ENCODE measurements at places on chromosomes 12 and 14.

GRCh38 chr14:105102893-105103292 lies 37.7 kb upstream of the GPR132 start:
- no peak overlapping the region for H3K27ac ChIP-seq
- no peaks in the 10 kb centered on the region for H3K4me1 ChIP-seq
- no peak for DNase-seq
- H3K27me3 ChIP-seq, result no peaks in the 10 kb centered on the region

GRCh38 chr12:71041476-71041875 lies 116.3 kb downstream of the TSPAN8 start:
- H3K27me3 ChIP-seq, result no peaks in the 10 kb centered on the region
- no peak overlapping the region for H3K27ac ChIP-seq
- no peak for DNase-seq
- no peak overlapping the region for H3K4me3 ChIP-seq
- no peaks in the 10 kb centered on the region for H3K4me1 ChIP-seq

DNA sequence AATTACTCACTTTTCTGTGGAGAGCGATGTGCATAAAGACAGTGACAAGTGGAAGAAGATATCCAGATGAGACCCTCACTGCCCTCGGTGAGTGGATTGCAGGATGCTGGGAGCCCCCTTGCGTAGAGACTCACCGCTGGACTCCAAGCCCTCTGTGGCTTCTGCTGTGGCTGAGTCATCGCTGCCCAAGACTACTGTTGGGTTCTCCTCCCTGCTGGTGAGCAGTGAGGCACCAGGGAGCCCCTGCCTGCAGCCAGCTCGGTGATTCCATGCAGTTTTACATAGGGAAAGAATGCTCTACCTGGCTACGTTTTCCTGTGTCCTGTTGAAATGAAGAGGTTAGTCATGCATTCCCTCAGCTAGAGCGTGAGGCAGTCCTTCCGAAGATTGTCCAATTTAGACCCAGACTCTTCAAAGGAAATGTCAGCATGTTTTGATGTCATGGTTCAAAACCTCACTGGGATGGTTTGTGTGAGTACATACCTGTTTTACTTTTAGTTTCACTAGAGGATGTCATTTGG lies 28.2 kb downstream of the TRAF3 start:
- no peak for DNase-seq
- H3K4me3 ChIP-seq, result no peak overlapping the region
- H3K36me3 ChIP-seq, result no peaks in the 10 kb centered on the region
- H3K4me1 ChIP-seq, result no peaks in the 10 kb centered on the region

DNA sequence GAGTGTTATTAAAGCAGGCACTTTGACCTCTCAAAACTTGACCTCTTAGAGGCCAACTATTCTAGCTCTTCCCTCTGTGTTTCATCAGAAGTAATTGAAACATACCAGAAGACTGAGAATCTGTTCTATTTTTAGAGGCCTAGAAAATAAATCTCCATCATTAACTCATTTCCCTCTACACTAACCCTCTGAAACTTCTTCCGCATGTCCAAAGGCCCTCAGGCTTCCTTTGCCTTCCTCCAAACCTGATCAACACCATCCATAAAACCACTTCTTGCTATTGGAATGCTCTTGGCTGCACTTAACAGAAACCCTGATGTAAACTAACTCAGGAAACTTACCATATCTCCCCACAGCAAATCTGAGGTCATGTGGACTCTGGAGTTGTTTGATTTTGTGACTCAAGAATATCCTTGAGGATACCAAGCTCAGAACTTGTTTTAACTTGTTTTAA lies 196.4 kb downstream of the RPAP3 start:
- H3K4me3 ChIP-seq, result no peak overlapping the region
- no peaks in the 10 kb centered on the region for H3K4me1 ChIP-seq
- H3K27me3 ChIP-seq, result no peaks in the 10 kb centered on the region
- H3K36me3 ChIP-seq, result no peaks in the 10 kb centered on the region

DNA sequence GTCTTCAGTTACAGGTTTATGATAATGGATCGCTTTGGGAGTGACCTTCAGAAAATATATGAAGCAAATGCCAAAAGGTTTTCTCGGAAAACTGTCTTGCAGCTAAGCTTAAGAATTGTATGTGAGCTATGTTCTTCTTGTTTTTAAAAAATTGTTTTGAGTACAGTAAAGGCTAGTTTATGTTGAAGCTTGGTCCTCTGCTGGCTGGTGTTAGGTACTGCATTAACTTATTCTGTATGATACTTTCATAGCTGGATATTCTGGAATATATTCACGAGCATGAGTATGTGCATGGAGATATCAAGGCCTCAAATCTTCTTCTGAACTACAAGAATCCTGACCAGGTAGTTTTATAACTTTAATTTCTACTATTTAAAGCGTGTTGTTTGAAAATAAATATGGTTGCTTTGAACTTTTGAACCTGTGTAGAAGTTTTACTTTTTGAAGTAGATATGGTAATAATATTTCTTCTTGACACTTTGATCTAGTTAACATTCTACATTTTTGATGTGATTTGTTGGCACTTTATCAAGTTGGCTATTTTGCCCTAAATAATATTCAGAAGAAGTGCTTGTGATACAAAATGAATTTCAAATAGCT lies 55.7 kb downstream of the VRK1 start:
- no peak overlapping the region for H3K4me3 ChIP-seq
- H3K36me3 ChIP-seq, result no peaks in the 10 kb centered on the region
- H3K27ac ChIP-seq, result no peak overlapping the region
- H3K27me3 ChIP-seq, result no peaks in the 10 kb centered on the region
- DNase-seq, result no peak

- no peaks in the 10 kb centered on the region for H3K36me3 ChIP-seq
- DNase-seq, result no peak
- H3K27ac ChIP-seq, result no peak overlapping the region
- H3K4me1 ChIP-seq, result peaks cover 6% of the 10 kb centered on the region
Measured at GRCh38 chr14:68450391-68451120, 342.3 kb downstream of the ZFP36L1 start.

DNA sequence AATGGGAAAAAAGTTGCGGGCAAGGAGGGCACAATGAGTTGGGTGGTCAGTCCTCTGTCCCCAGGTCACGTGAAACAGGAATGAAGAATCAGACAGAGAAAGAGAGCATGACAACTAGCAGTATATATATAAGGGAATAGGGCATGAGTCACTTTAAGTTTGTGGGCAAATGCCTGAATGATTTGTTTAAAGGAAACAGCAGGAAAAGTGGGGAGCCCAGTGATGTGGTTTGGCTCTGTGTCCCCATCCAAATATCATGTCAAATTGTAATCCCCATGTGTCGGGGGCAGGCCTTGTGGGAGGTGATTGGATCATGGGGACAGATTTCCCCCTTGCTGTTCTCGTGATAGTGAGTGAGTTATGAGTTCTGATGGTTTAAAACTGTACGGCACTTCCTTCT lies 195.3 kb upstream of the IGF1 start:
- DNase-seq, result no peak
- H3K4me3 ChIP-seq, result no peak overlapping the region
- H3K27ac ChIP-seq, result no peak overlapping the region
- no peaks in the 10 kb centered on the region for H3K27me3 ChIP-seq
- H3K36me3 ChIP-seq, result no peaks in the 10 kb centered on the region

- H3K4me1 ChIP-seq, result peaks cover 7% of the 10 kb centered on the region
- no peak for DNase-seq
- no peak overlapping the region for H3K4me3 ChIP-seq
- no peak overlapping the region for H3K27ac ChIP-seq
- H3K36me3 ChIP-seq, result no peaks in the 10 kb centered on the region
Measured at GRCh38 chr14:75827331-75827730, 154.5 kb downstream of the TGFB3 start.

GRCh38 chr12:109877504-109878246 lies 2.7 kb downstream of the GLTP start:
- H3K4me1 ChIP-seq, result no peaks in the 10 kb centered on the region
- no peak overlapping the region for H3K27ac ChIP-seq
- H3K4me3 ChIP-seq, result no peak overlapping the region
- H3K27me3 ChIP-seq, result no peaks in the 10 kb centered on the region
- no peak for DNase-seq

DNA sequence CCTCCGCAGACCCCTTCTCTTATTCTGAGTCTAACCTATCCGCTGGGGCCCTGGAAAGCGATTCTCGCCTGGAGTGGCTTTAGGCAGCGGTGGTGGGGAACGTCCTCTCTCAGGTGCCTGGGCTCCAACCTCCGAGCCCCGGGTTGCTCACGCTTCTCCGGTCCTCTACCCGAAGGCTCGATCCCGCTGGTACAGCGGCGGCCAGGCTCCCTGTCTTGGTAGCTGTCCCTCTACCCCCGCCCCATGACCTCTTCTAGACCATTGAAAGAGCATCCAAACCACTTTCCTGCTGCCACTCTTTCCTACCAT lies 505 bp upstream of the HEBP1 start:
- peak overlapping the region; percentile 63 for H3K4me3 ChIP-seq
- DNase-seq, result no peak
- peaks cover 23% of the 10 kb centered on the region for H3K4me1 ChIP-seq
- H3K27ac ChIP-seq, result peak overlapping the region; percentile 91
- H3K36me3 ChIP-seq, result no peaks in the 10 kb centered on the region
- no peaks in the 10 kb centered on the region for H3K27me3 ChIP-seq

DNA sequence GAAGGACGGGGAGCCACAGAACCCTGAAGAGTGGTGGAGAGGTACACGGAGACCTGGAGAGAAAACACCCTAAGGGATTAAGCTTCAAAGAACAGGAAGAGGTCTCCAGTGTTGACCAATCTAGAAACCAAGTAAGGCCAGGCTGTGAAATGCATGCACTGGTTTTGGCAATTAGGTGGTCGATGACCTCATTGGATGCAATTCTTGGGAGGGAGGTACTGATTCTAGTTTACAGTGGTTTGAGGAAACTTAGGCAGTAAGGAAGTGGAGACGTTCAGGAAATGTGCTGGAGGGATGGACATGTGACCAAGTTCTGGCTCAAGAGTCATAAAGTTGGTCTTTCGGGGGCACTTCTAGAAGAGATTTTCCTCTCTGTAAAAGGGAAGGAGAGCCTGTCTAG lies 91.3 kb upstream of the CEP83 start:
- no peaks in the 10 kb centered on the region for H3K36me3 ChIP-seq
- no peak for DNase-seq
- H3K27me3 ChIP-seq, result no peaks in the 10 kb centered on the region
- H3K4me1 ChIP-seq, result no peaks in the 10 kb centered on the region
- H3K4me3 ChIP-seq, result no peak overlapping the region

- H3K27me3 ChIP-seq, result no peaks in the 10 kb centered on the region
- H3K27ac ChIP-seq, result no peak overlapping the region
- peaks cover 7% of the 10 kb centered on the region for H3K4me1 ChIP-seq
- H3K4me3 ChIP-seq, result no peak overlapping the region
Measured at GRCh38 chr14:55556929-55557623, 22.9 kb upstream of the KTN1 start.

- H3K36me3 ChIP-seq, result no peaks in the 10 kb centered on the region
- no peak overlapping the region for H3K4me3 ChIP-seq
- H3K27me3 ChIP-seq, result no peaks in the 10 kb centered on the region
- no peak for DNase-seq
Measured at GRCh38 chr14:24875991-24876878, 173.7 kb downstream of the STXBP6 start.

DNA sequence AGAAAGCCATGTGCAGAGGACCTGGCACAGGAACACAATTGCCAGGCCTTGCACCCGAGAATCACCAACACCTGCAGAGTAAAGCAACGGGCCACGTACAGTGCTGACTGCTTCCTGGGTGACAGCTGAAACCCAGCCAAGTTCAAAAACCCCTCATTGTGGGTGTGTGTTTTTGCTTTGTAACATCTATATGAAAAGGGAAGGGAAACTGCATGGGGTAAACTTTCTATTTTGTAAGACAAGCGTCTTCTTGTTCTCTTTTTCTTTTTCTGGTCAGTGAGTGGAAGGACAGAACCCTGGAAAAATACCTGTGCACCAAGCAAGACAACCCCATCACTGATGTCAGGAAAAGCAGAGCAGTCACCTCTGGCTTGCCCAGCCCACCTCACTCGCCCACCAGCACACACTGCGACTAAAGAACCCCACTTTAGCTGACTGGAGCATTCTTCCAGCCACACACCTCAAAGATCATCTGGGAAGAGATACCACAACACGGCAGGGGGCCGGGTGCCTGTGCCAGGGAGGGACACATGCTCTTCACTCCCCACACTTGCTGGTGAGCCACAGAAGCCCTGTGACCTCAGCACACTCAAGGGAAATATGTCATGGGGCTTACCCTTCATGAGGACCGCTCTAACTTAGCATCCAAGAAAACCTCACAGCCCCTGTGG lies 172.3 kb downstream of the NDUFA12 start:
- H3K27ac ChIP-seq, result no peak overlapping the region
- no peaks in the 10 kb centered on the region for H3K27me3 ChIP-seq
- no peaks in the 10 kb centered on the region for H3K36me3 ChIP-seq
- no peaks in the 10 kb centered on the region for H3K4me1 ChIP-seq

- no peaks in the 10 kb centered on the region for H3K36me3 ChIP-seq
- no peak for DNase-seq
- H3K27me3 ChIP-seq, result no peaks in the 10 kb centered on the region
- H3K27ac ChIP-seq, result no peak overlapping the region
Measured at GRCh38 chr12:130563323-130563722, 152.8 kb downstream of the RIMBP2 start.

- H3K36me3 ChIP-seq, result no peaks in the 10 kb centered on the region
- no peaks in the 10 kb centered on the region for H3K27me3 ChIP-seq
- DNase-seq, result no peak
Measured at GRCh38 chr14:40574780-40575179, 1031.9 kb upstream of the LRFN5 start.

DNA sequence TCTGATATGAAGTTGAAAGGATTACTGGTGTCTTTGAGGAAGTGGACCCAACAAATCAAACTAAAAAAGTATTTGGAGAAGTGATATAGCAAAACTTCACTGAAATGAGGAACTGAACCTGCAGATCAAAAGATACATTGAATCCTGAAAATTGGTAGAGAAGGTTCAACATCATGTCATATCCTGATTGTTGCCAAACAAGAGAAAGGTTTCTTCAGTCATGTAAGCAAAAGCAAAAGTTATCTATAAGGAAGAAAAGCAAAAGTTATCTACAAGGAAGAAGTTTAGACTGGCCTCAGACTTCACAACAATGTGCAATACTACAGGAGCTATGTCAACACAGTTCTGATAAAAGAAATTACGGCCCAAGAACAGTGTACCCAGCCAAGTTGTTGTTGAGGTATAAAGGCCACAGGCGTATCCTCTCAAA lies 142.7 kb downstream of the RAD51B start:
- H3K36me3 ChIP-seq, result no peaks in the 10 kb centered on the region
- peaks cover 2% of the 10 kb centered on the region for H3K4me1 ChIP-seq
- no peak overlapping the region for H3K27ac ChIP-seq
- no peaks in the 10 kb centered on the region for H3K27me3 ChIP-seq

GRCh38 chr12:76356071-76356470 lies 7.9 kb upstream of the BBS10 start:
- no peak overlapping the region for H3K4me3 ChIP-seq
- H3K36me3 ChIP-seq, result peaks cover 7% of the 10 kb centered on the region

Measured in kidney (tissue), 22 donors.